Suprapubic skin (tissue), 4 donors: ENCODE measurements at places on chromosomes 1 and 21.

GRCh38 chr1:193019442-193020026, 39.6 kb downstream of the UCHL5 start:
- no peak for DNase-seq
- H3K27ac ChIP-seq, result no peak overlapping the region
- no peaks in the 10 kb centered on the region for H3K27me3 ChIP-seq
- no peak overlapping the region for H3K4me3 ChIP-seq
- peaks cover 19% of the 10 kb centered on the region for H3K36me3 ChIP-seq
- no peaks in the 10 kb centered on the region for H3K4me1 ChIP-seq

- no peak overlapping the region for H3K27ac ChIP-seq
- no peaks in the 10 kb centered on the region for H3K36me3 ChIP-seq
- peaks cover 31% of the 10 kb centered on the region for H3K27me3 ChIP-seq
- no peak overlapping the region for H3K4me3 ChIP-seq
- peaks cover 11% of the 10 kb centered on the region for H3K4me1 ChIP-seq
These were observed 22.4 kb downstream of the TRPM2 start for GRCh38 chr21:44375761-44376241.

- peak overlapping the region; percentile 69 for H3K27ac ChIP-seq
- H3K27me3 ChIP-seq, result no peaks in the 10 kb centered on the region
These were observed 30.1 kb downstream of the DOP1B start for GRCh38 chr21:36186506-36187399.

- peaks cover 29% of the 10 kb centered on the region for H3K27me3 ChIP-seq
- H3K4me1 ChIP-seq, result peaks cover 37% of the 10 kb centered on the region
- H3K4me3 ChIP-seq, result peak overlapping the region; percentile 57
- H3K27ac ChIP-seq, result no peak overlapping the region
- no peaks in the 10 kb centered on the region for H3K36me3 ChIP-seq
These were observed 1.9 kb downstream of the PODN start for GRCh38 chr1:53063744-53064515.

DNA sequence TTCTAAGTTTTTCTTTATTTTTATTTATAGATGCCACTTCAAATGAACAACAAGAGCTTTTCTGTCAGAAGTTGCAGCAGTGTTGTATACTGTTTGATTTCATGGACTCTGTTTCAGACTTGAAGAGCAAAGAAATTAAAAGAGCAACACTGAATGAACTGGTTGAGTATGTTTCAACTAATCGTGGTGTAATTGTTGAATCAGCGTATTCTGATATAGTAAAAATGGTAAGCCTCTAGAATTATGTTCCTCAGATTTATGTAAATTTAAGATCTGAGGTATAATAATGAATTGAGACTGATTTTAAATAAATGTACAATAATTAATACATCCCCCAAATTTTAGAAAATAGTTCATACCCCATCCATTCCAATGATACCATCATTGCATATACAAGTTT, 43.9 kb downstream of the PPP2R5A start:
- H3K27me3 ChIP-seq, result no peaks in the 10 kb centered on the region
- H3K4me1 ChIP-seq, result no peaks in the 10 kb centered on the region
- no peak for DNase-seq
- H3K36me3 ChIP-seq, result peaks cover 9% of the 10 kb centered on the region
